Left renal pelvis (tissue), 4 donors: ENCODE measurements at places on chromosomes 5 and 9. TPM values are rescaled to one million over a fixed set of nuclear protein-coding genes. Genes with fewer than 3 reads are reported as not detected.

GRCh38 chr5:120644516-120644915 is 180.4 kb downstream of the PRR16 start:
- DNase-seq: no peak

DNA sequence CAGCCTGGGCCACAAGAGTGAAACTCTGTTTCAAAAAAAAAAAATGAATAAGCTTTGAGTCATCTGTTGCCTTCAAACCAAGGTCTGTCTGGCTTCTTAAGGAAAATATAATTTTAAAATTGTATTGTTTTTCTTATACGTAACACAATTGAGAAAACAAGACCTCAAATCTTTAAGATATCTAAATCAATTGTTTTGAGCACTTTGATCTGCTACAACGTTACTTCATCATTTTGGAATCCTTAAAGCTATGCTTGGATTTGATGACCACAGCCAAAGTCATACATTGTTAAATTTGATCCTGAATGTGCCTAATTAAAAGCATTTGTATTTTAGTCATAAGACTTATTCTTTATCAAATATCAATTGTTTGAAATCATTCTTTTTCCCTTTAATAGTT is 37.7 kb upstream of the VCAN start:
- DNase-seq: no peak

- no peak for DNase-seq
Observed at GRCh38 chr5:67021962-67022361, 174.6 kb downstream of the CD180 start.

- DNase-seq: no peak
Observed at GRCh38 chr5:90386099-90386710, 23.4 kb downstream of the CETN3 start.

DNA sequence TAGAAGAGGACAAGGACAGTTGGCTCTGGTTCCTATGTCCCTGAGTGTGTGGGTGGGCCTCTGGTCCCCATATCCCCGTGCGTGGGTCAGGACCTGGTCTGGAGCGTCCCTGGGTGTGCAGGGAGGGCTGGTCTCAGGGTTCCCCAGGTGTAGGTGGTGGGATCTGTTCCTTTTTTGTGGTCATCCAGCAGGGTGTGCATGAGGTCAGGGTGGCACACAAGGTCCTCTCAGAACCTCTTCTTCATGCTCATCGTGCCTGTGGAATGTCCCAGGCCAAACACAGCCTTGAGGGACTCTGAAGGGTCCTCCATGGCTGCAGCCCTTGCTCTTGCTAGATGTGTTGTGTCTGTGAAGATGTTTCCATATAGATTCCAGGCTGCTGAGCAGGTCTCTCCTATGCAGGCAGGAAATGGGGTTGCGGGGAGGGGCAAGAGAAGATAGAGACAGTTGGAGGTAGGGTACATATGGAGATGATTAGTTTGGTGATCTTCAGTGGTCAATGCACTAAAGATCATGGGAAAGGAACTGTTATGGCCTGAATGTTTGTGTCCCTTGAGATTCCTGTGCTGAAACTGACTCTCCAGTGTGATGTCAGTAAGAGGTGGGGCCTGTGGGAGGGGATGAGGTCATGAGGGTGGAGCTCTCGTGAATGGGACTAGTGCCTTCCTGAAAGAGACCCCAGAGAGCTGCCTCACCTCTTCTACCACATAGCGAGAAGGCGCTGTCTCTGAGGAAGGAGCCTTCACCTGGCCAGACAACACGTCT is 53.1 kb downstream of the NXNL2 start:
- DNase-seq: no peak

- no peak for DNase-seq
Observed at GRCh38 chr5:114327987-114328386, 33.9 kb upstream of the KCNN2 start.

DNA sequence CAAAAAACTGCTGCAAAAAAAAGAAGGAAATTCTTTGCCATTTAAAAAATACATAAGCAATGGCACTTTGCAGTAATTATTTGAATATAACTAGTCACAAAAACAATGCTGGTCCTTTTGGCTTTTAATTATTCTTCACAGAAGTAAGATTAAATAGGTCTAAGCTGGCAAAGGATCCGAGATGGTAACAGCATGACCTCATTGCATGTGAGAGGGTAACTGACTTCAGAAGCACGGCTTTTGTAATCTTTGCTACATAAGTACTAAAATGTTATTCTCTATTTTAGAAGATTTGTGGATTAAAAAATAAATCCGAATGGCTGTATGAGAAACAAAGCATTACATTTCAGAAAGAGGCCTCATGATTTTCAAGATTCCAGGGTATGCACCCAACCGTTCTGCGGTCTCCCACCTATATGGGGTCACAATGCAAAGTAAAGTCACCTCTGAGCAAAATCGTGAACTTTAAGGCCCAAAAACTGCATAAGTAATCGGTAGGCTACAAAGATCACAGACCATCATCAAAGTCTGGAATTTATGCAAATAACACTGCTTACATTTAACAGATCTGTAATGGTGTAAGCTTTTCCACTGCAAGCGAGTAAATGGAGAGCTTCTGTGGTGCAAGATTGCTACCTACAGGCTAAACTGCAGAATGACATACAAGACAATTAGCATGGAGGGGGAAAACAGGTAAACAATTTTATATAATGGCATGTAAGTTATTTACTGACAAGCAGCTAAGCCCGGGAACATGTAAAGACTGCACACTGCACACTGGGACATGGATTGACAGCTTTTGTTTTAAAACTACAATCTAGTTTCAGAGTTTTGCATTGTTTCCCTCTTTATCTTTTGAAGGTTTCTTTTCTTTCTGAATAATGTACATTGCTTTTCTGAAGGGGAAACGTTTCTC is 231.6 kb downstream of the SLF1 start:
- DNase-seq: peak; percentile 28

- DNase-seq: no peak
Observed at GRCh38 chr5:59171131-59171530, 588.3 kb downstream of the RAB3C start.

SEC24A gene
- 25.4 TPM for polyA plus RNA-seq

ACER2 gene
- polyA plus RNA-seq: 23.9 TPM

NR2F1 gene
- 286 TPM for polyA plus RNA-seq

PRLR gene
- polyA plus RNA-seq: 1.5 TPM
